Fibroblast of the aortic adventitia (primary cell): ENCODE measurements at places on chromosomes 7 and 10. TPM values are rescaled to one million over a fixed set of nuclear protein-coding genes. Genes with fewer than 3 reads are reported as not detected.

Gene MRLN
- total RNA-seq, result not detected in 2 replicates

Gene ZKSCAN5
- total RNA-seq, result 9.1 and 11.8 TPM in 2 replicates

DNA sequence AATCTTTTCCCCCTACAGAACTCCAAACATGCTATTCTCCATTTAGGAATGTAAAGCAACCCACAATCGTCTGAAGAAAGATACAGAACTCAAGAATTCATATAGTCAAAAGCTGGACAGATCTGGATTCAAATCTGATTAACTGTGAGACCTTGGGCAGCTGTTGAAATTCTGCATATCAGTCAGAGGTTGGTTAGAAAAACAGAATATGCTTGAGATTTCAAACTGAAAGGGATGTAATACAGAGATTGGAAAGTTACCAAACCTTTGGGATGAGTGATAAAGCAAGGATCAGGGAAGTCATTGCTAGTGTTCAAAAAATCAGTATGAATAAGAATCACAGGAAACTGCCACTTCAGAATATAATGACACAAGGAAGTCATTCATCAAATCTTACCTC, 406.6 kb downstream of the HTR7 start:
- DNase-seq, result peak; percentile 17

DNA sequence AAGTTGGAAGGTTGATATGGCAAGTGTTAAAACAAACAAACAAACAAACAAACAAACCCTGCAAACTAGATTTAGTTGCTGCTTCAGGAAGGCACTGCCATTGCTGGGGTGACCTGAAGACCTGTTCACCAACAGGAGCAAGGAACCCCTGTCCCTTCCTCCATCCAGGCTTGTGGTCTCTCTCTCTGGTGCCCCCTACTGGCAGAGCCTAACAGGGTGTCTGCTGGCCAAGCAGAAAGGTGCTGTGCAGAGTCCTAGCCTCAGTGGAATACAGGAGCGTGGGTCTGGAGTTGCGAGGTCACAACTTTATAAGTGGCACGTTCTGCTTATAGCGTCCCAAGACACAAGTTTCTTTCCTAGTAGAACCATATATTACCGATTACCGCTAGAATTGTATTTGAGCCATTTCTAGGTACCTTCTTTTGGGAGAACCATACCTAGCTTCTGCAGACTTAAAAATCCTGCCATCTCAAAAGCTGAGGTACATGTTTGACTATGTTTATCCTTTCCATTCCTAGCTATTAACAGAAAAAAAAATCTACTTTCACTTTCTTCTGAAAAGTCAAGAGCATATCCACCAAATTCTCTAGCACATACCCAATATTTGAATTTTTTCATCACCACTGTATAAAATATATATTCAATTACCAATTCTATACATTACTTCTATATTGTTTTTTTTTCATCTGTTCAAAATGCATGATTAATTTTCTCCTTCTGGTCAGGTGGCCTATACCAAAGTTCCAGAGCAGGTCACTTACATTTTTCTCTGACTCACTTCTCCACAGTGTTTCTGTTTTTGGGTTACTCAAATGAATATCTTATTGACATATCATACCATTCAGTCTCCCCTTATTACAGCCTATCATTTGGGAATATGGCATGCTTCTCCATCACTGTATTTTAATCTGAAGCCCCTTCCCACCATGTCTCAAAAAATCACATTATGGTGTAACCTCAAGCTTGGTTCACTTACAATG, 29.1 kb upstream of the CALD1 start:
- DNase-seq, result peak; percentile 44

Gene PPP1R3C
- total RNA-seq, result 41.1 and 92.6 TPM in 2 replicates
